ENCODE measurements at places on chromosomes 7 and 10.

DNA sequence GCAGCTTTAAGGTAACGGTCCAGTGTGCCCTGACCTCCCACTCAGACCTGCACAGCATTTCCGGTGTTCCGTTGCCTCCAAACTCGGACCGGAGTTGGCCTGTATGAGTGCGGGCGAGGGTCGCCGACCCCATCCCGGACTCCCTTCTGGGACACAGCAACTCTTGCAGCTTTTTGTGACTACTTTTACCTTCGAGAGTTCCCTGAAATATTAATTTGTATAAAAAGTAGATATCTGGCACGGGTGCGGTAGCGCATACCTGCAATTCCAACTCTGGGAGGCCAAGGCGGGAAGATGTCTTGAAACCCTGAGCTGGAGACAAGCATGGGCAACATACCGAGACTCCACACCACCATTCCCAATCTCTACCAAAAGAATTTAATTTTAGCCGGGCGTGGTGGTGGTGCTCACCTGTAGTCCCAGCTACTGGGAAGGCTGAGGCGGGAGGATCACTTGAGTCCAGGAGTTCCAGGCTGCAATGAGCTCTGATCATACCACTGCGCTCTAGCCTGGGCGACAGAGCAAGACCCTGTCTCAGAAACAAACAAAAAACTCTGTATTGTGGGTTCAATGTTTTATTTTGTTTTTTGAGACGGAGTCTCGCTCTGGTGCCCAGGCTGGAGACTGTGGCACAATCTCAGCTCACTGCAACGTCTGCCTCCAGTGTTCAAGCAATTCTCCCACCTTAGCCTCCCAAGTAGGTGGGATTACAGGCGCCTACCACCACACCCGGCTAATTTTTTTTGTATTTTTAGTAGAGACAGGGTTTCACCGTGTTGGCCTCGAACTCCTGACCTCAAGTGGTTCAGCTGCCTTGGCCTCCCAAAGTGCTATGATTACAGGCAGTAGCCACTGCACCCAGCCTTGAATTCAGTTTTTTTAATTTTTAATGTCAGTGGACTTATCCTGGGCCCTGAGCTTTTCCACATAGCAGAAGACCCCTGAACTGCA lies 1.1 kb upstream of the PPP1R35 start:
- DNase-seq: no peak

- DNase-seq: no peak
Measured at GRCh38 chr10:120962756-120963593, 111.8 kb downstream of the WDR11 start.

GRCh38 chr10:36211856-36212255 lies 569.8 kb upstream of the FZD8 start:
- no peak for DNase-seq

DNA sequence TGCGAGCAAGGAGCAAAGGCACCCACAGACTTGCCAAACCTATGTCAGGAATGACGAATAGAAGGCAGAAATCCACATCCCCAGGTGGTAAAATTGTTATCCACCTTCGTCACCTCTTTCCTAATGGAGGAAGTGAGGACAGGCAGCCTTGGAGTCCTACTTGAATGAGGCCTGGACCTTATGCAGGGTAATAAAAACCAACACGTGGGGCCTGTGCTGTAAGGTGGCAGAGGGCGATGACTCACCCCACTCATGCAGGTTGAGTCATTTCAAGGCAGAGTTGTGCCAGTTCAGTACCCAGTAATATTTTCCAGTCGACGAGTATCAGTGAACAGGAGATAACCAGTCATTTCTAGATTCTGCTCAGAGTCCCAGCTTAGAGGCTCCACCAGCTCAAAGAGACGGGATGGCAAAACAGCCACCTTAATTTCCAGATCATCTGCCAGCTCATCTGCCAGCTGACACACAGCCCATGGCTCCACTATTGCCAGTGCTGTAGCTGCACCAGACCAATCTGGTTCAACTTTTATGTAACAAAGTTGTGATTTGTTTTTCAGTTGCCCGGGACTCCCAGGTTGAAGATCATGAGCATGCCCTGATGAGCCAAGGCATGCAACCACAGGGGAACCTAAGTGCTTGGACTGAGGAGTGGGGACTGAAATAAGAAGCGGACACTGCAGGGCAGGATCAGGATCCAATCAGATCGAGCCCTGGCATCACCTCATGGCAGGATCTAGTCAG lies 176.2 kb upstream of the ITGB1 start:
- peak; percentile 48 for DNase-seq

DNA sequence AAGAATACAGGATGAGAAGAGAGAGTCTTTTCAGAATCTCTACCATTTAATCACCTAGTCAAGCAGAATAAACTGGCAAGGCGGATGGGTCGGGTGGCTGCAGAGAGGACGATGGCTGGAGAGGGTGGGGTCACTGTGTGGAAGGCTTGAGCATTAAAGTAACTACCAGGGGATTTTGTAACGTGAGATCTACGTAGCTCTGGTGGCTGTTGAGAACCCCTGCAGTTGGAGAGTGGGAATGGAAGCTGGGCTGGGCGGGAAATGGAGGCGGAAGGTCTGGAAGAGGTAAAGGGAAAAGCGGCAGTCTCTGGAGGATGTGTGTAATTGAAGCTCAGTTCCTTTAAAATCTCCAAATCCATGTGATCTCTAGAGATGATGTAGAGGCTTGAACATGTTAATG lies 135.0 kb downstream of the GATA3 start:
- DNase-seq: no peak

- no peak for DNase-seq
Measured at GRCh38 chr10:929960-930624, 1.4 kb downstream of the LARP4B start.

- no peak for DNase-seq
Measured at GRCh38 chr7:134246761-134247160, 70.0 kb downstream of the SLC35B4 start.

DNA sequence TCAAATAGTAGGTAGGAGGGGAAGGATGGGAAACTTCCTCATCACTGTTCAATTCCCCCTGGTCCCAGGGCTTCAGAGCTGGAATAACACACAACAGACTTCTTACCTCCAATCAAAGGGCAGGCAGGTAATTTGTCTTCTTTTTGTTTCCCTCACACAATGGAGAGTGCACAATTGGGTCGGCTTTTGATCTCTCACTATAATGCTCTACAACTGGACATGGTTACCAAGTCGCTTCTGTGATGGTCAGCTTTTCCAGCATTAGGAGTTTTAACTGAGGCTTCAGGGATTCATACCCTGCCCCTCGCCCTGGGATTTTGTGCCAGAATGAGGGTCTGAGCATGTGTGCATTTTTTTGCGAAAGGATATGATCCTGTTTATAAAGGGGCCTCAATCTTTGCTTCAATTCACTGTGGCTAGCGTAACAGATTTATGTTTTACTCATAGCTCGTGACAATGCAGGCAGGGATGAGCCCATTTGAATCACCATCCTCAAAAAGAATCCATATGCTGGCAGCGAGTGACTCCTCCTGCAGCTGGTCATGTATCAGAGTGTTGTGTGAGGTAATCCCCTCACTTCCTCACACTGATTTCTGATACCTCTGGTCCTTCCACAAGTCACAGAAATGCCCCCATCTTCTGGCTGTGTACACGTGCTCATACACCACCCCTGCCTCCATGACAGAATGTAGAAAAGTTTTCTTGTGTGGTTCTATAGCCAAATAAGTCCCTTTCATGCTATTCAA lies 189.6 kb downstream of the CTTNBP2 start:
- DNase-seq: no peak

DNA sequence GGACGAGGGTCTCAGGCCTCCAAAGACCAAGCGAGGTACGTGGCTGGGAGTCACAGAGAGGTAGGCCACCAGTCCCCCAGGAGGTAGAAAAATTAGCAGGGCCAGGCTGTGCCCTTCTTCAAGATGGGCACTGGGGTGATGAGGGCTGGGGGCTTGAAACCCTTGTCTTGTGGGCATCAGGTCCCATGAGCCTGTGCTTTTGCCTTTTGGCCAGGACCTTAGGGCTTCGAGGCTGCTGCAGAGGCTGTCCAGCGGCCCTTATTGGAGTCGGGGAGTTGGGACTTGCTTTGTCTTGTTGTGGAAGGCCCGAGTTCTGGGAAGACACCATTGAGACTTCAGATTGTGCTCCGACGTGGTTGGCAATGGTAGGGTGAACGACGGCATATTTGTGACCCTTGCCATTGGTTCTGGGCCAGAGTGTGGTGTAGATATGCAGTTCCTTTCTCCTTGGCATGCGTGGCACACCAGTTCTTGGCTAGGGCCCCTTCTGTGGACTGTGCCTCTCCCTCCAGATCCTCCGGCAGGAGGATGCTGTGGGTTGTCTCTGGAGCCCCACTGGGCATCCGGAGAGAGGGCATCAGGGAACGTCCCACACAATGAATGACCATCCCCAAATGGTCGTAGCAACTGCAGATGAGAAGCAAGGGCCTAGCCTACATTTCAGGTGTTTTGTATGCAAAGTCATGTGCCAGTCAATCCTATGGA lies 931 bp downstream of the SH2D4B start:
- DNase-seq: no peak

DNA sequence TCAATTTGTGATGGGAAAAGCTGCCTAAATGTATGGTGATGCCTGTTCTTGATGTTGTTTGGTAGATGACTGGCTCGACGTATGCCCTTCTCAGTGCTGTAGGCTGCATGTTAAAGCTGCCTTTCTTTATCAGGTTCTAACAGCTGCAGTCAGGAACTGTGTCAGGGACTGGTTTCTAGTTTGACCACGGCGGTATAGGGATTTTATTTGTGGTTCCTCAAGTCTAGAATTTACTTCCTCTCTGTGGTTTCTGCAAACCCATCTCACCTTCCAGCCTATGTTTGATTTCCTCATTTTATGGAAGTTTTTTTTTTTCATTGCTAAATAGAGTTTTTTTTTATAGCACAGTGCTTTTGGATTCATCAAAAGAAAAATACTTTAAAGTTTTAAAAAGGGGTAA lies 26.5 kb downstream of the LMTK2 start:
- no peak for DNase-seq

DNA sequence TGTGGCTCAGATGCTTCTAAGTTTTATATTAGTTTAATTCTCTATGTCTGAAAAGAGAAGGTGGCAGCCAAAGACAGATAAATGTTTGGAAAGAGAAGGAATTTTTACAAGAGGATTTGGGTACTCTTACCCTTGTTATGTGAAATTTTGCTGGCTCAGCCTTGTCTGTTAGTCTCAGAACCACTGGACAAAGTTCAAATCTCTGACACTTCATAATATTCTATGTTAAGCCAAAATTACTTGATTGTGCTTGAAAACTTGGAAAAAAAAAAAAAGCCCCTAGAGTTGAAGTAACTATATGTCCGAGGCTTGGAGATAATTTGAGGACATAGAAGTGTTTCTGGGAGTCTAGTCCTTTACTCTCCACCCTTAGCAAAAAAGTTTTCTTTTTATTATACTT lies 1079.3 kb upstream of the LRRTM3 start:
- no peak for DNase-seq

DNA sequence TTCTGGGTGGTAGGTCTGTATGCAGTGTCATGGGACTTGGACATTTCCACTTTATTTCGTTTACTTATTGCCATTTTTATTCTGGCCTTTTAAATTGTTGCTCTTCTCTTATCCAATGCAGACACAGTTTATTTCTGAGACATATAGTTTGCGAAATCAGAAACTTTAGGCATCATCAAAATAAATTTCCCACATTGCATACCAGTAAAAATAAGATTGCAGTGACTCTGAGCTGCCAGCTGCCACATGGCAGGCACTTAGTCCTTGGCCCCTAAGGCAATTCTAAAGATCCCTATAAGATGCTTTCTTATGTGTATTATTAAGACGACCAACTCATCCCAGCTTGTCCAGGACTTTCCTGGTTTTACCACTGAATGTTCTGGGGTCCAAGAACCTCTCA lies 81.8 kb upstream of the ANKRD1 start:
- DNase-seq: no peak

- no peak for DNase-seq
Measured at GRCh38 chr7:156935250-156935649, 14.3 kb upstream of the NOM1 start.

DNA sequence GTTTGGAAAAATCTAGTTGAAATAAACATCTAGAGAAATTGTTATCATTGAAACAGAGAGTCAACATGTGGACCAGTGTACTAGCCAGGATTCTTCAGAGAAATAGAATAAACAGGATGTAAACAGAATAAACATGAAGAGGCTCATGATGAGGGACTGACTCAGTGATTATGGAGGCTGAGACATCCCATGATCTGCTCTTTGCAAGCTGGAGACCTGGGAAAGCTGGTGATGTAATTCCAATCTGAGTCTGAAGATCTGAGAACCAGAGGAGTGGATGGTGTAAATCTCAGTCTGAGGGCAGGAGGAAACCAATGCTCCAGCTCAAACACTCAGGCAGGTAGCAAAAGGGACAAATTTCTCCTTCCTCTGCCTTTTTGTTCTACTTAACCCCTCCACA lies 62.9 kb upstream of the FAM180A start:
- DNase-seq: no peak
